ENCODE measurements at places on chromosomes 11 and 22. TPM values are rescaled to one million over a fixed set of nuclear protein-coding genes. Genes with fewer than 3 reads are reported as not detected.

DNA sequence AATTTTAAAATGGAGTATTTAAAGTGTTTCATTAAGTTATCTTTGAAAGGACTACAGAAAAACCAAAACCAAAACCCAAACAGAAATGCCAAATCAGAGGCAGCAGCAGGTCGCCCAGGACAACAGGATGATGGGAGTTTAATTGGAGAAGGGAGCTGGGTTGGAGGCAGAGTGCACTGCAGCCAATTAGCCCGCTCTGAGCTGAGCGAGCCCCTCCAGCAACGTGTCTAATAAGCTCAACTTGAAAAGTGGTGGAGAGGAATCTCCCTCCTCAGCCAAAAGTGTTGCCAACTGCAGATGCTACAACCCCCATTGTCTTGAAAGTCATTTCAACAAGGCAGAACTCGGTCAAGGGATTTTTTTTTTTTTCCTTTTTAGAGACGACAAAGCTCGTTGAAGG, 323.9 kb downstream of the CADM1 start:
- DNase-seq = no peak

DNA sequence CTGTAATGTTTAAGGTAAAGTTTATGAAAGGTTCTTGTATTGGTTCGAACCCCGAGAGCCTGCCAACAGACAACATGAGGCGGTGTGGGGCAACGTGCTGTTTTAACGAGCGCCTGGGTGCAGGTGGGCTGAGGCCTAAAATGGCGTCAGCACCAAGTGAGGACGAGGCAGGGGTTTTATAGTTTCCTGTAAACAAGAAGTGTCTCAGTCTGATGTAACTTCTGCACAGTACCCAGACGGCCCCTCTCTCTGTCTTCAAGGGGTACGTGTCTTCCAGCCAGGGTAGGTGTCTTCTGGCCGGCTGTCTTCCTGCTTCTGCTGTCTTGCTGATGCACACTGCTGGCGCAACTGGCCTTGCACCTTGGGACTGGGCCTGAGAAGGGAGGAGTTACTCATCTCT, 2.7 kb downstream of the PPFIBP2 start:
- no peak for DNase-seq

GRCh38 chr11:15655552-15655951, 540.8 kb downstream of the INSC start:
- DNase-seq = no peak

DNA sequence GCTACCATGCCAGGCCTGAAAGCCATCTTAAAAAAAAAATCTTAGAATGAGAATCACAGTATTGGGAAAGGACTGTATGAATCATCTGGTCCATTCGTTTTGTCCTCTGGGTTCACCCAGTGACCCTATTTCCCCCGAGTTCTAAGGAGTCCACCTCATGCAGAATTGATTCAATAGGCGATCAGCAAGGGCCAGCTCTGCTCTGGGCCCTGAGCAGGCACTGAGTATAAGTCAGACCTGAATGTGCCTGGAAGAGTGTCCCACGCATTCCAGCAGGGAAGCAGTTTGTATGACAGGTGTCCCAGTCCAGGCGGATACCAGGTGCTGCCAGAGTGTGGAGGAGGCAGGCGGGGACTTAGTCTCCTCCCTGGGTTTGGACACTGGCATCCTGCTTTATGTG, 883 bp upstream of the HMOX1 start:
- no peak for DNase-seq

DNA sequence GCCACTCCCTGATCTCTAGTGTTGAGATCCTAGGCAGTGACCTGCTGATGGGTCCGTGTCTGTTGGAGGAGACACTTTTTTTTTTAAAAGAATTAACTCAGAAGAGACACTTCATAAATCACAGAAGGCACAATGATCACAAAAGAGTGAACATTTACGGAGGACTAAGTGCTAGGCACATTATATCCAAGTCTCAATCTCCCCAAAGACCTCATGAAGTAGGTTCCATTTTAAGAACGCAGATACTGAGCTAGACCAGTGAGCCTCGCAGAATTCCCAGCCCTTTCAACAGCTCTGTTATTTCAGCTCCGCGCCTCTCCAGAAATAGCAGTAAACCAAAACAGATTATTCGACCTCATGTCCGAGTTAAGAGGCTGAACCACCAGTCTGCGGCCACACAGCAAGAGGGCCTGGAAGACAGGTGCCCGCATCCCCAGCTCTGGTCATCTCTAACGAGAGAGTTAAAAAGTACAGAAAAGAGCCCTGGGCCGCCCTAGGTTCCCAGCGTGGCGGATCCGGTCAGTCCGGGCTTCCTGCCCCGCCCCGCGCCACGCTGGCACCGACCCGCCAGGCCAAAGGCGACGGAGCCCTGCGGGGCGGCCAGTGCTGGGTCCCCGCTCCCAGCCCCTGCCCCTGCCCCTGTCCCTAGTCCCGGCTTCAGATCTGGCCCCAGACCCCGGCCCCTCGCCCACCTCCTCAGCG, 612 bp downstream of the XBP1 start:
- DNase-seq = no peak

The SART1 gene
- 28.8 TPM for total RNA-seq

- no peak for DNase-seq
These were observed 261.4 kb upstream of the ISX start for GRCh38 chr22:34804604-34805003.

The SF3B2 gene
- total RNA-seq = 229 TPM

DNA sequence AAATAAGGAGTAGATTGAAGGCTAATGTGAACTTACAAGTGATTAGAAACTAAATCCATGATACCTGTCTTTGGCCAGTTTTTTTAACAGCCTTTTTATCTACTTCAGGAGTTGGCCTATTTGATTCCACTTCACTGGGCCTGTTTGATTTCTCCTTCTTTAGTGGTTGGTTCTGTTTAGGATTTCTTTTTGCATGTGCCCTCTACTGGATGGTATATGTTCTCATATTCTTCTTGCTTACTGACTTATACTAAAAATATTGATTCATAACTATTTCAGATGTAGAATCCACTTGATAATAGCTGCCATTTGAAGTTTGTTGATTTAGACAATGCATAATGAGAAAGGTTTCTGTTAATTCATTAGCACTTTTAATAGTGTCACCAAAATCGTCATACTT, 53.9 kb downstream of the USP47 start:
- no peak for DNase-seq

The ENTHD1 gene
- total RNA-seq = not detected

The MS4A6A gene
- total RNA-seq = not detected

DNA sequence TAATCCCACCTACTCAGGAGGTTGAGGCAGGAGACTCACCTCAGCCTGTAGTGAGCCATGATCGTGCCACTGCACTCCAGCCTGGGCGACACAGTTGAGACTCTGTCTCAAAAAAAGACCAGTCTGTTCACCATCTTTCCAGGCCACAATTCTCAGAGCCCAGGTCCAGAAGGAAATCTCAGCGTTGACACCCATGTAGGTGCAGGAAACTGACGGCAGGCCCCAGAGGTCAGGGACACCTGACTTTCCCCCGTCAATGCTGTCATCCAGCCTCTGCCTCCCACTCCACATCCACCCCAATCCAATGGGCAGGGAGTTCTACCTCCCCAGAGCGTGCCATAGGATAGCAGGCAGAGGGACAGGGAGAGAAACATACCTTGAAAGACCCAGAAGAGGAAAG, 5.9 kb upstream of the GRK2 start:
- no peak for DNase-seq

The PKP3 gene
- 30.7 TPM for total RNA-seq

GRCh38 chr11:406796-407650, 7.8 kb downstream of the SIGIRR start:
- DNase-seq = no peak

- DNase-seq = no peak
These were observed 189.0 kb upstream of the MPPED2 start for GRCh38 chr11:30775233-30775522.

The MMP12 gene
- not detected for total RNA-seq

The NXPE4 gene
- total RNA-seq = not detected

DNA sequence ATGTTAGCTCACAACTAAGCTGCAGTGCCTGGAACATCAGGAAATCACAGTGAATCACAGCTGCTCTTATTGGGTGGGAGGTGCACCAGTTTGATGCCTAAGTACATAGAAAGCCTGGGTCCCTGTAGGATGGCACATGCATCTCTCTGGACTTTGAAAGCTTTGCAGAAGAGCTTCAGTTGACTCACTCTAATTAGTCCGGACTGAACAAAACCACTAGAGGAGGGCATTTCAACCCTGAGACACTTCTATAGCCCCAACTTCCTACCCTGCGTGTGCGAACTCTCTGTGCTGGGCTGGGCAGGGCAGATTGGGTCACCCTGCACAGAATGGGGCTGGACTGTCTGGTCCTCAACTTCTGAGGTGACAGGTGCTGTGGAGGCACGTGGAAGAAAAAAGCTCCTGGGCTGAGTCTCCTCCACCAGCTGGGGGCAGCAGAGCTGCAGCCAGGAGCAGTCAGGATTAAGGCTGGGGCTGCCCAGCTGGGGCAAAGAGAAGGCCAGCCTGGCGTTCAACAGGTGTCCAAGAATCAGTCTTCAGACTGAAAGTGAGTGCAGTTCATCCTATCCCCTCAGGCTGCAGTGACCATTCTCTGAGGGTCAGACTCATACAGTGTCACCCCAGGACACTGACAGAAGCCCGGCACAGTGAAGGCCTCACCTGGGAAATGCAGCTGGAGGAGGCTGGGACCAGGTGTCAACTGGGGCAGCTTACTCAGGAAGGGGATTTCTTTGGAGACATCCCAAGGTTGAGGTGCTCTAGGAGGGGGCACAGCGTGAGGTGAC, 22.1 kb downstream of the GGTLC2 start:
- DNase-seq = no peak

DNA sequence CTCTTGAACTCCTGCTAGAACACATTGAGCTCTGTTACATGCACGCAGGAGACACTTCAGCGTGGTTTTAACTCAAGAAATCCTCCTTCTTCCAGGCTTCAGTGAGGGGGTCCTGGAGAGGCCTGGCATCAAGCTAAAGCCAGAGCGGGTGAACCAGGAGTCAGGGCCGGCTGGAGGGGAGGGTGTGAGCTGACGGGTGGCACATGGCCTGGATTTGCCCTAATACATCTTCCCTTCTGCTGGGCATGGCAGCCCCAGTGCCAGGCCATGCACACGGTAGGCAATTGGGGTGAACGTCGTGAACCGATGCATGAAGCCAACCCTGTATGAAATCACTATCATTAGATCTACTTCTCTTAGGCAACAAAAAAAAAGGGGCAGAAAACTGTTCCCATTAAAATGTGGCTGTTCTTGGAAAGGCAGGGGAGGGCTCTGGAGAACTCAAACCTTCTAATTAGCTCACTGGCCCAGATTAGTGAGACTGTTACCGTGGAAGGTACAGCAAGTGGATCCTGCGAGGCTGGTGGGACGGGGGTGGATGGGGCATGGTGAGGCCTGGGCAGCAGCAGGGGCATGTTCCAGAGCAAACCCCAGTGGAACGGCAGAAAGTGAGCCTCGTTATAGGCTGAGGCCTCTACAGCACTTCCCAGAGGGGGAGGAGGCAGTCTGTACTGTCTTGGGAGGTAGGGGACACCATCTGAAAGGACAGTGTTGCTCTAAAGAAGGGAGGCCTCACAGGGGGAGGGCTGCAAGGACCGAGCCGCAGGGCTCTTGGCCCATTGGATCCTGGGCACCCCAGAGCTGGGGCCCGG, 10.6 kb downstream of the IFT27 start:
- DNase-seq = no peak

DNA sequence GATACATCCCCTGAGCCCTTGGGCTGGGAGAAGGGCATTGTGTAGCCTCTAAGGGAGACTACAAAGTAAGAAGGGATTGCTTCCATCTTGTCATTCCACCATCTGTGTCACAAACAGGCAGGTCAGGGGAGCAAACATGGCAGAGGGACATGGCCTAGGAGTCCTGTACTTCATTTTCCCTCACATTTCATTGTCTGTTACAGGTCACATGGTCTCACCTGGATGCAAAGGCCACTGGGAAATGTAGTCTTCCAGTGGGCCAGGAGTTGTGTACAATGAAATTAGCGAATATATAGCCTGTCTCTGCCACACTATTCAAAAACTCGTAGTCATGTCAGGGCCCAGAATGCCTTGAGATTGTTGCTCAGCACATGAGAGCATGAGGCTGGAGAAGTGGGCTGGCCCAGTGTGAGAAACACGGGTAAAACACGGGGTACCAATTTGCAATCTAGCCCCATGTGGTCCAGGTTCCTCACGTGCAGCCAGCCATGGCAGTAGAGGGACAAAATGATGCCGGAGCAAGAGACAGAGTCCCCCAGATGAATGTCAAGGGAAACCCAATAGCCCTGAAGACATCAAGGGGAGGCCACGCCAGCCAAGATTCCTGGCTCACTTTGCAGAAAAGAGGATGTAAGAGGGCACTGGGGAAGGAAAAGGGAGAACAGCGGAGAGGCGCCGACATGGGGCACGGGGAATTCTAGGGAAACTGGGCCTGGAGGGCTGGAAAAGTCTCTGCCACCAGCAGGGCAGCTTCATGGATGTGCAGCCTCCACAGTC, 47.7 kb upstream of the EMID1 start:
- no peak for DNase-seq

DNA sequence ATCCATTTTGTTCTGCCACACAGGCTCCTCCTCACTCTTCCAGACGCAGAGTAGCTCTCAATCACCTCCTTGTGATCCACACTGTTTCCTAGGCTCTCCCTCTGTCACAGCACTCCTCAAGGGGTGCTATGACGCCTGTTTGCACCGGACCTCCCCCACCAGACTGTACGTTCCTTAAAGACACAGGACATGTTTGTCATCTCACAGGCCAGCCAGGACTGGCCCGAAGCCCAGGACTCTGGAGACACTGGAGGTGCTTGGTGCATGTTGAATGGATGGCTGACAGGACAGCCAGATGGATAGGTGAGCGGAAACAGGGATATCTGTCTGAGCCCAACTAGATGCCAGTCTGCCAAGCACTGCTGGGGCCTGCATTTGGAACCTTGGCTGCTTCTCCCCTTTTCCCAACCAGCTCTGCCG, 13.6 kb downstream of the PLA2G6 start:
- DNase-seq = no peak

DNA sequence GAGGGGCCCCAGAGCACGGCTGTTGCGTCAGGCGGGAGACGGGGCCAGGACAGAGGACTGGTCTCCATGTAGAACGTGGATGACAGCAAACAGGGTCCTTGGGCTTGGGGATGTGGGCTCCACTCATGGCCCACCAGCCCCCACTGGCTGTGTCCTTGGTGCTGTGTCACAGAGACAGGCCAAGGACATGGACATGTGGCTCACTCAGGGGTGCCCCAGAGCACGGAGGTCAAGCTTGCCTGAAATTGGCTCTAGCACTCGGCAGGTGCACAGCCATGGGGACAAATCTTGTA, 14.4 kb downstream of the FADS2 start:
- DNase-seq = no peak

DNA sequence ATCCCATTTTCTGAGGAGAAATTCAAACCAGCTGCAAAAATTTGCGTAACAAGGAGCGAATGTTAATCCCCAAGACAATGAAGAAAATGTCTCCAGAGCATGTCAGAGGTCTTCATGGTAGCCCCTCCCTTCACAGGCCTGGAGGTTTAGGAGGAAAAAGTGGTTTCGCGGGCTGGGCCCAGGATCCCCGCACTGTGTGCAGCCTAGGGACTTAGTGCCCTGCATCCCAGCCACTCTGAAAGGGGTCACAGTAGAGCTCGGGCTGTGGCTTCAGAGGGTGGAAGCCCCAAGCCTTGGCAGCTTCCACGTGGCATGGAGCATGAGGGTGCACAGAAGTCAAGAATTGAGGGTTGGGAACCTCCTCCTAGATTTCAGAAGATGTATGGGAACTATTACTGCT, 87.4 kb downstream of the BRD1 start:
- DNase-seq = no peak

DNA sequence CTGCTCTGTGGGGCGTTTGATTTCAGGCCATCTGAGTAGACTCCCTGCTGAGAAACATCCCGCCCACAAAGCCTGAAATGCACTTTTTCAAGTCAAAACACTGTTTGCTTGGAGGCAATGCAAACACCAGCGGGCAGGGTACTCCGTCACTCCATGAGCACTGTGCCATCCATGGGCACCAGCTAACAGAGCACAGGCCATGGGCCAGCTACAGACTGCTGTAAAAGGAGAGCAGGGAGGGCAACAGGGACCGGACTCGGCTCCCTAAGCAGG, 16.6 kb upstream of the EFCAB6 start:
- DNase-seq = no peak

All from epithelial cell of proximal tubule (primary cell).